NB4 (cell line): ENCODE measurements at places on chromosomes 16 and 17.

DNA sequence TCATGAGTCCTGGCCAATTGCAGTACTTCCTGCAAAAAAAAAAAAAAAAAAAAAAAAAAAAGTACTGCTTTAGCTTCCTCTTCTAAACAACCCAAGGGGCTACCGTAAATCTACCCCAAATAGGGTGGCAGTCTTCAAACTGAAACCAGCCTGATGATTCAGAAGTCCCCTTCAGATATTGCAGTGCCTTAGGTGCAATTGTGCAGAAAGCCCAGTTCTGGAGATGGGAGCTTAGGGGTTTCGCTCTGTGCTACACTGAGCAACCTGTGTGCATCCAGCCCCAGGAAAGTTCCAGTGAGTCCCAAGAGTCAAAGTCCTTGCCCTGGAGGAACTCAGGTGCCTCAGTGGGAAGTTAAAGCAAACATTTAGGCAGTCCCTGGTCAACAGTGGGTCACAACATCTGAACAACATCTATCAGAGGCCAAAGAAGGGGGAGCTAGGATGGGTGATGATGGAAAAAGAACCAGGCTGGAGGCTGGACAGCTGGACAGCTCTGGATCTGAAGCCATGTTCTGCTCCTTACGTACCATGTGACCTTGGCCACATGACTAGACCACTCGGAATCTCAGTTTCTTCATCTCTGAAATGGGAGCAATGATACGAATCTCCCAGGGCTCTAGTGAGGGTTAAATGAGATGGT lies 6.7 kb upstream of the CIITA start:
- peak; percentile 76 for DNase-seq

DNA sequence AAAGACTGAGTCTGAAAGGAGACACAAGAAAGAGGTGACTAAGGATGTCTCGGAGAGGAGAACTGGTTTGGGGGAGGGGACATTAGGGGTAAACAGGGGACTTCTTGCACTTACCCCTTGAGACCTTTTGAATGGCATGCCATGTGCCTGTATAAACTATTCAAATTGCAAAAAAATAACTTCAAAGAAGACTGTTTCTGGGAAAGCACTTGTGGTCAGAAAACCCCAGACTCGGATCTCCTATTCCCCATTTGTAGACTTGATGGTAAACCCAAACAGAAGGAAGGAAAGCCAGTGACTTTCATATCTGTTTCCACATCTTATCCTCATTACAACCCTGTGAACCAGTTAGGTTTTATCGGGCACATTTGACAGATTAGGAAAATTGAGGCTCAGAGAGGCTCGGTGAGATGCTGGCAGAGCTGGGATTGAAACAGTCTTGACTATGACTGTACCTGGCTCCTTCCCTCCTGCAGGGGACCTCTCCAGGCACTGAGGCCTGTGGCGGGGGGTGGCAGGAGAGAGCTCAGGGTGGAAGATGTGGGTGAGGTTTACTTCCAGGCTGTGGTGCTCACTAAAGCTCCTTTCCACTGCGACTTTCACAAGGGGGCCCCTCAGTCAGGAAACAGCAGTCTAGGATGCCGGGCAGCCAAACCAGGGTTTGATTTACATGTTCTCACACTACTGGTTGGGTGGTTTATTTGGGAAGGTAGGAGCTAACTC lies 30.5 kb upstream of the PLCG2 start:
- DNase-seq, result peak; percentile 48

GRCh38 chr17:30113213-30113612 lies 3.4 kb upstream of the NSRP1 start:
- DNase-seq, result peak; percentile 55

GRCh38 chr16:4938683-4939030 lies 1.7 kb upstream of the PPL start:
- DNase-seq, result no peak

DNA sequence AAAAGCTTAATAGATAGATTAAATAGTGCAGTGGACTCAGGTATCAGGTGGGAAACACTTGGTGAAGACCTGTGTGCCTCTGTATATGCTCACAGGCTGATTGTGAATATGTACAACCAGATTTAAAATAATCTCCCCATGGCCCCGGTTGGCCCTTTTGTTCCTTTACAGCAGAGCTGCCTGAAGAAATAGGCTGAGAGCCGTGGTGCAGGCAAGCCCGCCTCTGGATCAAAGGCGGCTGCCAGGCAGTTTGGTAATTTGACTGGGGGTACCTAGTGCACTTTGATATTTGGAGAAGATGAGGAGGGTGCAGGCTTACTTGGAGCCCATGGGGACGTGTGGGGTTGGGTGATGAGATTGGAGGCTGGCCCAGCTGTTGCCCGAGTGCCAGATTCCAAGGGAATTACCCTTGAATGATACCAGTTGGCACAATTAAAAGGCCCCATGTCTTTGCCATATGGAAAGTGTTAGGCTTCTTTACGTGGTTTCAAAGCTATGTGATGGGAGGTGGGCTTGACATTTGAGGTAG lies 5.0 kb downstream of the NKD1 start:
- DNase-seq, result no peak

DNA sequence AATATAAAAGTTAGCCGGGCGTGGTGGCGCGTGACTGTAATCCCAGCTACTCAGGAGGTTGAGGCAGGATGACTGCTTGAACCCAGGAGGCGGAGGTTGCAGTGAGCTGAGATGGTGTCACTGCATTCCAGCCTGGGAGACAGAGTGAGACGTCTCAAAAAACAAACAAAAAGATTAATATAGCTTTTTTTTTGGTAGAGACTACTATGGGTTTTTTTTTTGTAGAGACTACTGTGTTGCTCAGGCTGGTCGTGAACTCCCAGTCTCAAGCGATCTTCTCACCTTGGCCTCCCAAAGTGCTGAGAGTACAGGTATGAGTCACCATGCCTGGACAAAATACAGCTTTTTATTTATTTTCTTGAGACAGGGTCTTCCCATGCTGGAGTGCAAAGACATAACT lies 20.2 kb downstream of the ZNRF1 start:
- no peak for DNase-seq

DNA sequence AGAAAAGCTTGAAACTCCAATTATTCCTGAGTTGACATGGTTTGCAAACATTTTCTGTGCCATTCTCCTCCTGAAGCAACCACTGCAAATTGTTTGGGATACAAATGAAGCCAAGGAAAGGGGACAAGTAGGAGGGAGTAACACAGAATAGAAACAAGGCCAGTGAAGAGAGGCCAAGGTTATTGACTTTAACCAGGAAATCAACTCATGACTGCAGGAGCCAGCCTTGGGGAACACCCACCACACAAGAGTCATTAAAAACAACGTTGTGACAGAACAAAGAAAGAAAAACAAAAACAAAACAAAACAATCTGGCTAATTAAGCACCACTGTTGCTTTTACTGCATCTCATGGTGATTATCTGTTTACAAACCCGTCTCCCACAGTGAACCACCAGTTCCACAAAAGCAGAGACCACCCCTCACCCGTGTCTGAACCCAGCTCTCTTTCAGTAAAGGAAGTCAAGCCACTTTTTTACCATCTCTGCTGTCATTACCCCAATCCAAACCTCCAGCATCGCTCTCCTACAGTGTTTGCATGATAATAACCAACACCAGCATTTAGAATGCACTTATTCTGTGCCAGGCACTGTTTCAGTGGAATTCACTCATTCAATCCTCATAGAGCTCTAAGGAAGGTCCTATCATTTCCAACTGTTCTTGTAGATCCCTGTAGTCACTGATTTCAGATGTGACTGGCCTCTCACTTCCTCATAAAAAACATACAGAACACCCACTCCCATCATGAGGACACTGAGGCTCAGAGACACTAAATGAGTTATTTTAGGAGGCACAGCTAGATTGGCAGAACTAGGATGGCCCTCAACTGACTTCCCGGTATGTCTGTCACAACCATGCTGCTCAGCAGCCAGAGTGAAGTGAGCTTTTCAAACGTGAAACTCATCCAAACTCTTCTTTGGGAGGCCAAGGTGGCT lies 2.0 kb downstream of the ZDHHC1 start:
- no peak for DNase-seq

DNA sequence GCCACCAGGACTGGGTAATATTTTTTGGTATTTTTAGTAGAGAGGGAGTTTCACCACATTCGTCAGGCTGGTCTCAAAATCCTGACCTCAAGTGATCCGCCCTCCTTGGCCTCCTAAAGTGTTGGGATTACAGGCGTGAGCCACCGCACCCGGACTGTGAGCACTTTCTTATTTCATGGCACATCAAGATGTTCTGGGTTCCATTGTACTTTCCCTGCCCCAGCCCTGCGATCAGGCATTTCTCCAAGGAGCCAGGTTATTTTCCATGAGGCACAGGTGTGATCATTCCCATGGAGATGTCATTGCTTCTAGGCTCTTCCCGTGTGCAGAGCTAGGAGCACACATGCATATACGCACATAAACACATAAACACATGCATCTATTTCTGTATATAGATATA lies 2.6 kb upstream of the ANKRD40CL start:
- DNase-seq, result no peak

GRCh38 chr17:43940630-43941029 lies 1.6 kb downstream of the PPY start:
- peak; percentile 59 for DNase-seq

GRCh38 chr16:17496891-17497290 lies 26.1 kb upstream of the XYLT1 start:
- no peak for DNase-seq

- DNase-seq, result peak; percentile 22
These were observed 174.1 kb upstream of the MPHOSPH6 start for GRCh38 chr16:82344157-82344556.

DNA sequence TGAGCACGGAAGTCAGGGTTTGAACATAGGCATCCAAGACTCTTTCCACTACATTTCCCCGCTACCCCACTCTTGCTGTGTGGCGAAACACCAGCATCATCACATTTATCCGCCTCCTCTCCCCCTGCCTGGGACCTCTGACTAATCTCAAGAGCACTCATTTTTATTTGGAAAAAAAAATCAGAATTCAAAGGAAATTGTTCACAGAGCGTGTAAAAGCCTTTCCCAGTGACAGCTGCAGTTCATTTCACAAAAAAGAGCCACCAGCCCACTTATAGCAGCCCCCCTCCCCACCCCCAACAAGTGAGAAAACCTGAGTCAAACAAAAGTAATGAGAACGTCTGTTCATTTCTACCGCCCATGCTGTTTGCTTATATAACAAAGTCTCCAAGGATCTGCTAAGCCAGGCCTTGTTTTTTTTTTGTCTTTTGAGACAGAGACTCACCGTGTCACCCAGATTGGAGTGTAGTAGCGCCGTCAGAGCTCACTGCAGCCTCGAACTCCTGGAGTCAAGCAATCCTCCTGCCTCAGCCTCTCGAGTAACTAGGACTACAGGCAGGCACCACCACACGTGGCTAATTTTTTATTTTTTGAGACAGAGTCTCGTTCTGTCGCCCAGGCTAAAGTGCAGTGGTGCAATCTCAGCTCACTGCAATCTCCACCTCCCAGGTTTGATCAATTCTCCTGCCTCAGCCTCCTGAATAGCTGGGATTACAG lies 48.3 kb upstream of the HAPSTR1 start:
- no peak for DNase-seq

DNA sequence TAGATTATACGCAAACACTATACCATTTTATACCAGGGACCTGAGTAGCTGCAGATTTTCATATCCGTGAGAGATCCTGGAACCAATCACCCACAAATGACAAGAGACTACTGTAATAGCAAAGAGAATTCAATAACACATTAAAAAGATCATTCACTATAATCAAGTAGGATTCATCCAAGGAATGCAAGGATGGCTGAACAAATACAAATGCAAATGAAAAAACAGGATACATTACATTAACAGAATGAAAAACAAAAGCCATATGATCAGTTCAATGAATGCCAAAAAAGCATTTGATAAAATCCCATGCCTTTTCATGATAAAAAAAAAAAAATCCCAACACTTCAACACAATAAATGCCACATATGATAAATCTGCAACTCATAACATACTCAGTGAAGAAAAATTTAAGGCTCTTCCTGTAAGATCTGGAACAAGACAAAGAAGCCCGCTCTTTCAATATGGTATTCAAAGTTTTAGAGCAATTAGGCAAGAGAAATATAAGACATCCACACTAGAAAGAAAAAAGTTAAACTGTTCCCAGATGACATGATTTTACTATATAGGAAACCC lies 29.0 kb downstream of the N4BP1 start:
- DNase-seq, result no peak

GRCh38 chr17:77473615-77474226 lies 333.0 kb downstream of the SEC14L1 start:
- no peak for DNase-seq

GRCh38 chr16:85491058-85491771 lies 121.9 kb upstream of the GSE1 start:
- DNase-seq, result peak; percentile 43

GRCh38 chr17:1244606-1245012 lies 25.6 kb upstream of the BHLHA9 start:
- DNase-seq, result no peak

DNA sequence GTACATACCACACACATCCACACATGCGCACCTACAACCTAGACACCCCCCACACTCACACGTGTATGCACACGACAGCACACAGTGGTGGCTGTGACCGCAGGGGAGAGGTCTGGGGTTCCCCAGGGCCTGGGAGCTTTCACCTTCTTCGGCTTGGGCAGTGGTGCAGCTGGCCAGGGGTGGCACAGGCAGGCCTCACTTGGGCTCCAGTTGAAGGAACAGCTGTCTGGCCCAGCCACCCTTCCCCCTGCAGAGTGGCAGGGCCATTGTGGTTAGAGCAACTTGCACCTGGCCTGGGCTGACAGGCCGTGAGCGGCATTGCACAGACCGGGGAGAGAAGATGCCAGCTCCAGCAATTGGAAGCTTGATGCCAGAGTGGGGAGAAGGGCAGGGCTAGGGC lies 114.5 kb upstream of the GSE1 start:
- no peak for DNase-seq

DNA sequence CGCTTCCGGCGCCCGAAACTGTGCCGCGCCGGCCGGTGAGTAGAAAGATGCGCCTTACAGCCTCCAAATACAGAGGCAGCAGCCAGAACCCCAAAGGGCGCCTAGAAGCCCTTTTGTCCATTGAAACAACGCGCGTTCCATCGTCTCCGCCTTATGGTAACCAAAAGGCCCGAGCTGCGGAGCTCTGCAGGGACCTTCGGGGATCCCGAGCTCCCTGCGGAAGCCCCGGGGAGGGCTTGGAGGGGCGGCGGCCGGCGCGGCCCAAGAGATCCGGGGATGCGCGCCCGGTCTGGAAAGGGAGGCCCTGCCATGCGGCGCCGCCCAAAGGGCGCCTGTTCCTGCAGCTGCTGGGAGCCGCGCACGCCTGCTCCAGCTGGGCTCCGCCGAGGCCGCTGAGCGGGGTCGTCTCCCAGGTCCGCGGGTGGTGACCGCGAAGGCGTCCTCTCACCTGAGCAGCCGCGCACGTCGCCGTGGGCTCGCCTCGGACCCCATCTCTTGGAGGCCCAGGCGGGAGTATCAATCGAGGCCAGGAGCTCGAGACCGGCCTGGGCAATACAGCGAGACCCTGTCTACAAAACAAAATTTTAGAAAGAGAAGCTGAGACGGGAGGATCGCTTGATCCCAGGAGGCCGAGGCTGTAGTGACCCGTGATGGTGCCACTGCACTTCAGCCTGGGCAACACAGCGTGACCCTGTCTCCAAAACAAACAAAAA lies 742 bp upstream of the FBXO31 start:
- peak; percentile 82 for DNase-seq

DNA sequence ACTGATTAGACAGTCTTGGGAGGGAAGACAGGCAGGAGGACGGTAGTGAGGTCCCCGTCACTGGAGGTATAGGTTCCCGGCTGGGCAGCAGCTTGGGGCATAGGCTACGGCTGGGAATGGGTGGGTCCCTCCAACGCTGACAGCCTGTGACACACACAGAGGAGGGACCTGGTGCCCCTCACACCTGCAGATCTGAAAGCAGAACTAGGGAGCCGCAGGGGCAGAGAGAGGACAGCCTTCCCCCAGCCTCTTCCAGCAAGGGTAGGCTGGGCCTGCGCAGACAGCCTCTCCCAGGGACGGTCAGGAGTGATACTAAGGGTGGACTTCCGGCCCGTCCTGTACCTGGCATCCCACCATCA lies 2.0 kb downstream of the P2RX1 start:
- DNase-seq, result peak; percentile 48
